ENCODE measurements at places on chromosomes 4 and X.

- DNase-seq: no peak
Observed at GRCh38 chrX:103722505-103722904, 11.8 kb downstream of the TMEM31 start.

- no peak for DNase-seq
Observed at GRCh38 chr4:142414366-142414990, 431.6 kb downstream of the INPP4B start.

DNA sequence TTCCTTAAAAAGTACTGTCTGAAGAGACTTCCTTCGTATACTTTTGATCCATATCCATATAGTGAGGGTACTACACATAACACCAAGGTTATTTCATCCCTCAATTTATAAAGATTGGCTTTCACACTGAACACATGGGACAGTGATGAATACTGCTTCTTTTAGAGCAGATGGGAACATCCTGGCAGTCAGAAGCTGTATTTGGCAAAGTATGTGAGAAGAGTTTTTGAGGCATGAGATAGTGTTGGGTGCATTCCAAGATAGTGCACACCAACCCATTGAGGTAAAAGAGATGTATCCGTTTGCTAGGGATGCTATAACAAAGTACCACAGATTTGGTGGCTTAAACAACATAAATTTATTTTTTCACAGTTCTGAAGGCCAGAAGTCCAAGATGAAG, 141.1 kb downstream of the MOSPD2 start:
- no peak for DNase-seq

GRCh38 chr4:85776096-85776495, 301.1 kb downstream of the ARHGAP24 start:
- no peak for DNase-seq

- no peak for DNase-seq
Observed at GRCh38 chrX:53682885-53683555, 3.5 kb downstream of the HUWE1 start.

DNA sequence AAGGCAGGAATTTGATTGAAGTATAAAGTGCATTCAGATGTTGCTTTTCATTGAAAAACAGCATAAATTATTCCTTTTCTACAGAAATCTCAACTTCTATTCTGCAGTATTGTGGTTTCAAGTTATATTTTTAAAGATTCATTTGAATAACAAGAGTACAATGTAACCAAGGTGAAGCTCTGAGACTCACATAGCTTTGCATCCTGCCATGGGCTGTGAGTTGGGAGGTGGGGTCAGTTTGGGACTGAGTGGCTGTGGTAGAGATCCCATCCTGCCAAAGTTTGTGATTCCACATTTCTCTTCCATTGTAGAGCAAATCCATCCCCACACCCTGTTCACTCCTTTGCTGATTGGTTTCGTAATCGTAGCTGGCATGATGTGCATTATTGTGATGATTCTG, 69.2 kb downstream of the KIT start:
- DNase-seq: no peak

DNA sequence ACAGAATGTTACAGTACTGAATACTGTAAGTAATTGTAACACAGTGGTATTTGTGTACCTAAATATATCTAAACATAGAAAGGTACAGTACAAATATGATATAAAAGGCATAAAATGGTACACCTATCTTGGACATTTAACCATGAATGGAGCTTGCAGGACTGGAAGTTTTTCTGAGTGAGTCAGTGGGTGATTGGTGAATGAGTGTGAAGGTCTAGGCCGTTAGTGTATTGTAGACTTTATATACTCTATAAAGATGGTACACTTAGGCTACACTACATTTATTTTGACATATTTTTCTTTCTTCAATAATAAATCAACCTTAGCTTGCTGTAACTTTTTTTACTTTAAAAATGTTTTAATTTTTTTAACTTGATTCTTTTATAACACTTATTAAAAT, 422.5 kb upstream of the FSTL5 start:
- DNase-seq: no peak

GRCh38 chr4:158998624-158999023, 104.3 kb upstream of the RAPGEF2 start:
- DNase-seq: no peak

GRCh38 chr4:150457802-150458201, 124.1 kb upstream of the MAB21L2 start:
- no peak for DNase-seq

GRCh38 chr4:152708796-152709195, 29.0 kb upstream of the TMEM154 start:
- DNase-seq: no peak

- DNase-seq: peak; percentile 30
Observed at GRCh38 chr4:20422398-20422797, 170.7 kb downstream of the SLIT2 start.

DNA sequence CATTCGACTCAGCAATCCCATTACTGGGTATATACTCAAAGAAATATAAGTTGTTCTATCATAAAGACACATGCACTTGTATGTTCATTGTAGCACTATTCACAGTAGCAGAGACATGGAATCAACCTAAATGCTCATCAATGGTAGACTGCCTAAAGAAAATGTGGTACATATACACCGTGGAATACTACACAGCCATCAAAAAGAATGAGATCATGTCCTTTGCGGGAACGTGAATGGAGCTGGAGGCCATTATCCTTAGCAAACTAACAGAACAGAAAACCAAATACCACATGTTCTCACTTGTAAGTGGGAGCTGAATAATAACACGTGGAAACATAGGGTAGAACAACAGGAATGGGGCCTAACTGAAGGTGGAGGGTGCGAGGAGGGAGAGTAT, 44.9 kb downstream of the TMEM131L start:
- no peak for DNase-seq

GRCh38 chr4:173057901-173058300, 110.7 kb upstream of the GALNT7 start:
- DNase-seq: no peak

GRCh38 chrX:150429594-150429993, 66.5 kb downstream of the MAMLD1 start:
- DNase-seq: peak; percentile 12

DNA sequence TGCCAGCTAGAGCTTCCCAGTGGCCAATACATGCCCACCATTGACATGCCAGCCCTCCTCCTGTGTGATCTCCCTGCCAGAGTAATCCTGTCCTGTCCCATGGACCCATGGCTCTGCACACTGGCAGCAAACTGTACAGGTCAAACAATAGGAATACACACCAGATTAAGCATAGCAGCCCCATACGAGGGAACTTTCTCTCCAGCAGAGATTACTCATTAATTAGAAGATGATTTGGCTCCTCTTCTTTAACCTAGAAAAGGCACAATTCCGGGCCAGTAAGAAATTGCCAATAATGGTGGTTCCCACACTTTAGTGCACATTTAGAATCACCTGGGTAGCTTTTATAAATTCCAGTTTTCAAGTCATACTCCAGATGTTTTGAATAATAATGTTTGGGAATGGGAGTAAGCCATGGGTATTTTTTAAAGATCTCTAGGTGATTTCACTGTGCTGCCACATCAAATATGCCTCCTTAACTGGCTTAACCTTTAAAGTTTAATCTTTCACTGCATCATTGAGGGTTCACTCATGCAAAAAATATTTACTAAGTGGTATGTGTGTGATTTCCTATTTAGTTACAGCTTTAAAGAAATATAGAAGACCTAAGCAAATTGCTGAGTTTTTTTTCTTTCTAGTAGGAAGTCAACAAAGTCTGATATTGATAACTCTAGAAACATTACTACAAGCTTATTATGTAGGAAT, 277.6 kb upstream of the NWD2 start:
- DNase-seq: no peak

DNA sequence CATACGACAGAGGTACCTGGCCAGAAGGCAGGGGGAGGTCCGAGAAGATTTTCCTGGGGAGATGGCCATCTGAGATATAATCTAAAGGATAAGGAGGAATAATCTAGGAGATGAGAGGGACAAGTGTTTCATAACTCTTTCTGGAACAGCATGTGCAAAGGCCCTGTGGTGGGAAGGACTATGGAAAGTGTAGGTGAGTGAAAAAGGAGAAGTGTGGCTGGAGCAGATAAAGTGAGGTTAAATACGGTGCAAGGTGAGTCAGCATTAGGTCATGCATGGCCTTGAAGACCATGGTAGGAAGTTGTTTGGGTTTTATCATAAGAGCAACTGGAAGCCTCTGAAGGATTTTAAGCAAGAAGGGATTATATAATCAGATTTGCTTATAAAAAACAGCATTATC, 34.6 kb upstream of the MTM1 start:
- DNase-seq: no peak

DNA sequence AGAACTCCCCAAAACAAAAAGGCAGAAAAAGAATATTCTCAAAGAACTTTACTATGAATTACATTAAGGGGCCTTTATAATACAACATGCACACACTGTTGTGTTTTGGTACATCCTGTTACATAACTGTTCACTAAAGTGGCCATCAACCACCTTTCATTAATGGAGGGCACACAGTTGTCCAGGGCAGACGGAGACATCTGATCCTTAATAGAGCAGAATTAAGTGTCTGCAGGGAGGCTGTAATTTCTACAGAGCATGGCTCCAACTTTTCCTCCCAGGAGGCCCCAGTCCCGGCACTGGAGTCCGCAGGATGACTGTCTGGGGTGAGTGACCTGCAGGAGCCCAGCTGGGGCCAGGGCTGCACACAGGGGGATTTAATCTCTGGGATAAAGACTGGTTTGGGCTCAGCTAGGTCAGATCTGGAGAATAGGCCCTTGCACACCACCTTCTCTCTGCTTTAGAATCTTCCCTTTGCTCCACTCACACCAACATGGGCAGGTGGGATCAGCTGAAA, 233.4 kb downstream of the MAML3 start:
- DNase-seq: no peak

- no peak for DNase-seq
Observed at GRCh38 chrX:71998836-71999509, 88.3 kb downstream of the NHSL2 start.

DNA sequence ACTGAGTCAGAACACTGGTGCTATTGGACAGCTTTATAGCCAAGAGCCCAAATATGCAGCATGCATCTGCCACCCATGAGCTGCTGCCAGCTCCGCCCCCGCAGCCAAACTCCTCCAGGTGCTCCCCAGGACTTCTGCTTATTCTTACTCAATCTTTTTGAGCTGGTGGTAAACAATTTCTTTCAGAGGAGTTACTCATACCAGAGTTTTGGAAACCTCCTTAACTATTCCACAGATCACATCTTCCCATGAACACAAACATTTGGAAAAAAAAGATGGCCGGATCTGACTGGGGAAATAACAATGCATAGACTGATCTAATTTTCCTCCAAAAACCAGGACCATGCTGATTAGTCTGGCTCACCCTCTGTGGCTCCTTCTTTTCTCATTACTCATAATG, 399.9 kb downstream of the GPM6A start:
- no peak for DNase-seq

DNA sequence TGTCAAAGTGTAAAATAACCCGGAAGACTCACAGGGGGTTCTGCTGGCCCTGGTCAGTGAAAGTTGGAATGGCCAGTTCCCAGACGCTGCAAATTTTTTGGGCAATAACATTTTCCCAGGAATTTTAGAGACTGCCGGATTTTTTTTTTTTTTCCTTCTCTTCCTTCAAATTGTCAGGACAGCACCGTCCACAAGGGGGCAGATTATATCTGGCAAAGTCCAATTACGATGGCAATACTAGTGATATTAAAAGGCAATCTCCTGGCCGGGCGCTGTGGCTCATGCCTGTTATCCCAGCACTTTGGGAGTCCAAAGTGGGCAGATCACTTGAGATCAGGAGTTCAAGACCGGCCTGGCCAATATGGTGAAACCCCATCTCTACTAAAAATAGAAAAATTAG, 20.5 kb downstream of the SLC25A5 start:
- DNase-seq: no peak

DNA sequence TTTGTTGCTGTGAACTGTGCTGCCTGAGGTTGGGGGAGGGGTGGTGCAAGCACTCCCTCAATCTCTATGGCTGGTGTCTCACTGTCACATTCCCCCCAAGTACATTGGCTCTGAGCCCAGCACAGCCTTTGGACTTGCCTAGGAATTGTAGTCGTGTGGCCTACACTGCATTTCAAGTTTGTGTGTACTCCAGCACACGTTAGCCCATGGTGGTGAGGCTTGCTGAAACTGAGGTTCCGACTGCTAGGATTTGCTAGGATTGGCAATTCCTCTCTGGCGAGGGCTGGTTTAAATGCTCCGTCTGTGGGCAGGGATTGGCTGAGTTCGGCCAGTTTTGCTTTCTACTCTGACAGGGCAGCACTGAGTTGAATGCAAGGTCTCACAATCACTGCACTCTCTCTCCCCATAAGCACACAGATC, 121.7 kb upstream of the CXXC4 start:
- no peak for DNase-seq

GRCh38 chr4:10082047-10082446, 34.6 kb downstream of the WDR1 start:
- DNase-seq: no peak

- no peak for DNase-seq
Observed at GRCh38 chrX:39805022-39805421, 292.7 kb downstream of the BCOR start.

- DNase-seq: no peak
Observed at GRCh38 chr4:79141530-79141929, 184.3 kb downstream of the NAA11 start.

- DNase-seq: no peak
Observed at GRCh38 chr4:148258535-148258934, 183.7 kb downstream of the NR3C2 start.

DNA sequence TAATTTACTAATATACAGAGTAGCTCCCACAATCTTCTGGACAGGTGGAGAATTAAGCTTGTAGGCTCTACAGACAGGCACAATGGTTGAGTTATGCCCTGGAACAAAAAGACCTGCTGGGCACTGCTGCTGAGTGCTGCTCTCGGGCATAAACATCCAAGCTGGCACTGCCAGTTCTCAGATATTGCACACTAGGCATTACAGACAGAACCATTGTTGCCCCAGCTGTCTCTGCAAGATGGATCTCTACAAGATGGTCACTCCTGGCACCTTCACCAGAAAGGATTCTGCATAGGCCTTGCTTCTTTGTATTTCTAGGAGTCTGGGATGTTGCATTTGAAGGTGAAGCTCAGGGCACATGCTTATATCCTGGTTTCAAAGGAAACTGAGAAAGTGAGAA, 527.1 kb downstream of the STIM2 start:
- DNase-seq: no peak

GRCh38 chrX:154988719-154989118, 33.8 kb downstream of the F8 start:
- DNase-seq: no peak

GRCh38 chrX:68998716-68999115, 166.5 kb downstream of the PJA1 start:
- no peak for DNase-seq

GRCh38 chrX:99248180-99248579, 1161.9 kb downstream of the PCDH19 start:
- no peak for DNase-seq

DNA sequence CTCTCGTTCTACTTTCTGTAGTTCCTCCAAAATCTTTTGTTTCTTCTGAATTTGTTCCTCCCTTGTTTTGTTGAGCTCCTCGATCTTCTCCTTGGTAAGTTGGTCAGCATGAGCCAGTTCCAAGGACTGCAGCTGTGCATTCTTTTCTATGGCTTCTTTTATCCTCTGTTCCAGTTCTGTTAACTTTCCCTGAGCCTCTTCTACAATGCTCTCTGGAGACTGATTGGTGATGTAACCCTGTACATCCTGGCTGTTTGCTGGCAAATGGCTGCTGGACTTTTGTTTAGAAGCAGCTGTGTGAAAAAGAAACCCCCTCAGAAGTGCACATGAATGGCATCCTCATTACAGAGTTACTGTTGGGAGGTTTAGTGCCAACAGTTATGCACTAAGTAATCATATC, 70.5 kb upstream of the COX18 start:
- no peak for DNase-seq
